ENCODE measurements at places on chromosomes 2 and 18.
A peak's percentile ranks its signal among the peaks of the same experiment; 100 is the strongest.

GRCh38 chr2:196823750-196824522, 14.8 kb upstream of the C2orf66 start:
- DNase-seq = no peak

DNA sequence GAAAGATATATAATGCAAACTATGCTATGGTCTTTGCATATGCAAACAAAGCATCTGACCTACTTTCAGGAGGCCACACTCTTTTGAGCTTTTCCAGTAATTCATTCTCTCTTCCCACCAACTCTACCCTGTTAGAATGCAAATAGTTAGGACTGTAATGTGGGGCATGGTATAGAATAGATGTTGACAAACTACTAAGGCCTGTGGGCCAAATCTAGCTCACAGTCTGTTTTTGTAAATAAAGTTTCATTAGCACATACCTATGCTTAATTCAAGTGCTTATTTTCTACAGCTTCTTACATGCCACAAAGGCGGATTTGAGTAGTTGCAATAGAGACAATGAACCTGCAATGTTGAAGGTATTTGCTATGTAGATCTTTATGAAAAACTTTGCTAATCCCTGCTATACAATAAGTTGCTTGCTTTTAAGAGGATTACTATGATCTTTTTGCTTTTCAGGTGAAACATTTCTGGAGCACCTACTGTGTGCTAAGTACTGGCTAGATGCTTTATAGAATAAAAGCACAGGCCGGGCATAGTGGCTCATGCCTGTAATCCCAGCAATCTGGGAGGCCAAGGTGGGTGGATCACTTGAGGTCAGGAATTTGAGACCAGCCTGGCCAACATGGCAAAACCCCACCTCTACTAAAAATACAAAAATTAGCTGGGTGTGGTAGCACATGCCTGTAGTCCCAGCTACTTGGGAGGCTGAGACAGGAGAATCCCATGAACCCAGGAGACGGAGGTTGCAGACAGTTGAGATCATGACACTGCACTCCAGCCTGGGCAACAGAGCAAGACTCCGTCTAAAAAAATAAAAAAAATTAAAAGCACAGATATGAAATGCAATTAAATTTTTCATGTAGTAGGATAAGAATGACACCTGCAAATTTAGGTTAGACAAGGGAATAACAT, 267.8 kb downstream of the DPP10 start:
- no peak for DNase-seq

DNA sequence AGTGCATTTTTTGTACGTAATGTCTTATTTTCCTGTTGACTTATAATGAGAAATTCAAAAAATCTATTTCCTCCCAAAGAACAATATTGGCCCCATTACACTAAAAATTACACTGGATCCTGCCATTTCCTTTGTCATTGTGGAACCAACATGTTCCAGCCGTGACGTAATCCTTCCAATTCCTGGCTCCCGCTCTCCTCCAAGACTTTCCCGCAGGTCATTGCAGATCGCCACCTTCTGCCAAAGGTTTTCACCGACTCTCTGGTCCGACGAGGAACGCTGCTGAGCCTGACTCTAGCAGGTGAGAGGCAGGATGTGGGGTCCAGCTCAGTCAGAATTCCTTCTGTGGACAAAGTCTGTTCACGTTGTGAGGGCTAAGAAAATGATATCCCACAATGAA, 38.0 kb downstream of the PTGR3 start:
- DNase-seq = no peak

GRCh38 chr18:49411928-49412327, 48.5 kb downstream of the DYM start:
- DNase-seq = no peak

- DNase-seq = peak; percentile 59
Observed at GRCh38 chr2:10079870-10080535, at the start of gene CYS1. CYS1 (minus strand) TSS chr2:10080411; CDS start chr2:10080223, 188 bp downstream.

DNA sequence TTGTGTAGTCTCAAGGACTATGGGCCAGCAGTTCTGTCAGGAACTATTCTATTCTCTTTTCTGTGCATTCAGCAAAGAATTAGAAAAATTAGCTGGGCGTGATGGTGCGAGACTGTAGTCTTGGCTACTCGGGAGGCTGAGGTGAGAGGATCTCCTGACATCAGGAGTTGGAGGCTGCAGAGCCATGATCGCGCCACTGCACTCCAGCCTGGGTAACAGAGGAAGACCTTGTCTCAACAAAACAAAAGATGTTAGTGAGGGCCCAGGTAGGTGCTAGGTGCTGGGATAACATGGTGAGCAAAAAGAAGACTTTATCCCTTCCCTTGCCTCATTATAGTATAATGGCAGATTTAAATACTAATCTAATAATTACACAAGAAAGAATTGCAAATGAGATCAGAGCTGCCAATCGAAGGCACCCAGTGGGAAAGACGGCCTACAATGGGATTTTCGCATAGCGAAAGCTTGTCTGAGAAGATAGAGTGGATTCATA, 447 bp upstream of the MRPL19 start:
- no peak for DNase-seq

GRCh38 chr2:207807516-207807915, 37.8 kb upstream of the FZD5 start:
- DNase-seq = no peak

DNA sequence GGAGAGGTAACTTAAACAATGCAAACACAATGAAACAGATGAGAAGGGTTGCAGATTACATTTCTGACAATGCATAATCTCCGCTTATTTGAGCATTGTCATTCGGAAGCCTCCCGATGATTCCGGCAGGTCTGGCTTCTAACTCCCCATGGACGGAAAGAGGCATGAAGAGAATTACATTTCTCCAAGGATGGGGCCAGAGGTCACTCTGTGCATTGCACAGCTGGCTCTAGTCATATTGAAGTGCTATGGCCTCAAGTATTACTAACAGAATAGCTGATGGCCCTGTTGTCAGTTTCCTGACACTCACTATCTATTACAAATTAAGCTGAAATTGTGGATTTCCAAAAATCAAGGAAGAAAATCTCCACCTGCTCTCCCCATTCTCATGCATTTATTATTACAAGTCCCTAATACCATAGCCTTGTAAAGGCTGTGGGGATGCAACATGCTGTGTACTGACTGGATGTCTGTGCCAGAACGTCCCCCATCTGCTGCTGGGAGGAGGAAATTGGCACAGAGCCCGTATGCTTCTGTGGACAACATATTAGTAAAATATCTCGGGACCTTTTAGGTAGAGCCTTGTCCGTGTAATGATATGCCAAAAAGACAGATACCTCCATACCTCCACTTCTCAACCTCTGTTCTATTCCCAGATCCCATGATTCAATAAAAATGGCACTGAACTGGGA, 168.1 kb downstream of the SETBP1 start:
- DNase-seq = no peak

- DNase-seq = no peak
Observed at GRCh38 chr2:191481305-191482070, 196.4 kb upstream of the NABP1 start.

- DNase-seq = no peak
Observed at GRCh38 chr2:185335879-185336278, 402.7 kb upstream of the FSIP2 start.

DNA sequence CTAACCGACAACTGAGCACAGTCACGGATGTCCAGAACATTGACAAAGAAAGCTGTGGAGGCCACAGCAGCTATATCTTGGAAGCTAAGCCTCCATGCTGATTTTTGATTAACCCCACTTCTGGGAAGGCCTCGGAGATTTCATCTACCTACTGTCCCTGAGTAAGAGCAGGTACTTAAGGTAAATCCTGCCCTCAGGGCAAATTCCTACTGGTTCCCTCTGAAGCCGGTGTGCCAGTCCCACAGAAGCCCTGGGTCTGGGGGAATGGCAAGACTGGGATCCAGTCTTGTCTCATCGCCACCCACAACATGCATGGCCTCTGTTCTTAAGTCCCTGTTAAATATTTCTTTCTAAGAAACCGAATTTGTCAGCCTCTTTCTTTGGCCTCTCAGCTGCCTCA, 18.7 kb downstream of the PER2 start:
- no peak for DNase-seq

DNA sequence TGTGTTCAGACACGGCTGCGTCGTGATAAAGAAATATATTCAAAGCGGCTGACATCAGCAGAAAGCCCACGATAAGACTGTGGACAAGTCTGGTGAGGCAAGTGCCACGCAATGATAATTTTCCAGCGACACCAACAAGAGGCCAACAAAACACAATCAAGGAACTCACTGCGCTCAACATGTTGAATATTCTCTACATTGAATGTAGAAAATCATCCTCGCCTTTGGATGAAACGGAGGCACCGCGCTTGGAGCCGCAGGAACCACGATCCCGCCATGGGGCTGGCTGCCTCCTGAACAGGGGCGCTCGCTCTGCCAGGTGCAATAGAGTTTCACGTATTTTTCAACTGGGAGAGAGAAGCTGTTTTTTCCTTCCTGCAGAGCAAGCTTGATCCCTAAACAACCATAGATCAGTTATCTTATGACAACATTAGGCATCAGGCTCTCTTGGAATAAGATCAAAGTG, 220.3 kb downstream of the ATAD2B start:
- DNase-seq = no peak

DNA sequence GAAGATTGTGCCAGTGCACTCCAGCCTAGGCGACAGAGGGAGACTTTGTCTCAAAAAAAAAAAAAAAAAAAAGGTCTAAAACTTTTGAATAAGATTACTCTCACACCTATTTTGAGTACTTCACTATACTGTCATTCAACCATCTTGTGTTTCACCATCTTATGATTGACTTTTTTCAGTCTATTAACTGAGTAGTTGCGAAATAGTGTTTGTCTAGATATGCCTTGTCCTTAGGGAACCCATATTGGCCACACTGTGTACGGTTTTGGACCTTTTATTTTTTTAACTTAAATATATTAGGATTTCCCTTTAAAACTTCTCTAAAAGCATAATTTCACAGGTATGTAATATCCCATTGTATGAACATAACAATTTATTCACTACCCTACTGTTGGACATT, 72.3 kb downstream of the ALMS1 start:
- DNase-seq = no peak

DNA sequence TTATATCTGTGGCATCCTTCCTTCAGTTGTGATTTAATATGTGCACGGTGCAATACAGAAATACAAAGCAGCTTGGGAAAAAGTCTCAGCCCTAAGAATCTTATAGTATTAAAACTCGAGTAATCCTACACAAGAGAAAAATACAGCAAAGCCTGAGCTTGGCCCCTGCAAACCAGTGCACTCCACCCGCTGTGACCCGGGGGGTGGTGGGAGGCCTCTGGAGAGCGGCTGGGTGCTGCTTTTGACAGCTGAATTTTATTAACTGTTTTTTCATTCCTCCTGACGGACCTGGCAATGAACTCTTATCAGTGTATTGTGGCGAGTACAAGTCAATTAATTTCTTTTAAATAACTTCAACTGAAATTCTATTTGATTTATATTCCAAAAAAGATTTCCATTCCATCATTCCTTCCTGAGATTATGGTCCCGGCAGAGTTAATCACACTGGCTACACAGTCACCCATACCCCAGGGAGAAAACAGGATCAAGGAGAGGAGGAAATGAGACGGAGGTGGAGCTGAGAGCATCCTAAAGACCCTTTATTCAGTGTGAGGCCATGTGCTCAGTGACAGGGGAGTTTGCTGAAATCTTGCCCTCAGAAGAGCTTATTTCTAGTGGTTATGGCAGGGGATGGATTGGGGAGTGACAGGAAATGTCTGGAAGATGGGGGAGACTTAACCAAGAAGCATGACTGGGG, 124.8 kb downstream of the KLHL29 start:
- no peak for DNase-seq

DNA sequence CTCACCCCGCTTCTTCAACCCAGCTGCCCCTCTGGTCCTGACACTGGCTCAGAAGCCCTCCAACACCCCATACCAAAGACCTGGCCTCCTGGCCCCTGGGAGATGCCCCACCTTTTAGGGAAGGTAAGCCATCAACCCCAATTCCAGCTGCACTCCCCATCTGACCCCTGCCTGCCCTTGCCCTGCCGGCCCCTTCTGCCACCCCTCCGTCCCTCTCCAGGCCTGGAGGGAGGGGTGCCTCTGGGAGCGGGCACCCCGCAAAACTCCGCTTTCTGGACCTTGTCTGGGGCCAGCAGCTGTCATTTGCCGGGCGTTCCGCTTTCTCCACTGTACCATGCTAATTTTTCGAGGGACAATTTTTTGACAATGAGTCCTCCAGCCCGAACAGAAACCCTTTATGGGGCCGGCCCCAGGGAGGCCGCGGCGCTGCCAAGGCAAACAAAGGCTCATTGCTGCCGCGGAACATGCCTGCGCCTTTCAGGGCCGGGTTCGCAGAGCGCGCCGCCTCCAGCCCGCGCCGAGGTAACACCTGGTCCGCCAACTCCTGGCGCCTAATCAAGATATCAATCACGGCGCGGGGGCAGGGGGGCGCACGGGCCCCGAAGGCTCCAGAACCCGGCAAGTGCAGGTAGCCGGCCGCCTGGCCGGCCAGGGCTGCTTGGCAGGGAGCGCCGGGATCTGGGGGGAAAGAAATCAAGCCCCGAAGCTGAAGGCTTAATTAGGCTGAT, 96.0 kb downstream of the INHBB start:
- DNase-seq = no peak

DNA sequence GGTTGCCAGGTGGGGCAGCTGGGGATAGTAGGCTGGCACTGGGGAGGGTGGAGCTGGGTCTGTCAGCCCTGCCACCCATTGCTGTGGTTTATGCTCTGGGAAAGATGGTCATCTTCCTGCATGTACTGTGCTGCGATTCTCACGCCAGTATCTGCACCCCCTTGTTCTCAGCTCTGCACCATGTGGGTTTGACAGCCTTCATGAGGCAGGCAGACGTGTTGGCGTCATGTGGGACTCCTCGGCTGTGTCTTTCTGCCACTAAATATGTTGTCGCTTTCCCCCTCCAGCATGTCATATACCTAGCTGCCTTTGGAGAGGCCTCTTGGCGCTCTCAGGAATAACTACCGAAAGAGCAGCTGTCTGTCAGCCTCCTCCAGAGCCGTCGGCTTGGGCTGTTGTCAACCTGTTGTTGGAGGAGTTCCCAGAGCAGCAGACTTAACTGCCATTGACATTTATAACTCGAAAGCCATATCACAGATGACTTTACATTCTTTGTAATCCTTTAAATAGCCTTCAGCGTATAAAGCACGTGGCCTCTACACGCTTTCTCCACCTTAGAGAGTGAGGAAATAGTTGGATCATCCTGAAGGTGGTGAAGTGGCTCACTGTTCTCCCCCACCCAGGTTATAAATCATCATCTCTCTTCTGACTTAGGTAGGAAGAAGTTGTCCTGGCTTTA, 80.4 kb upstream of the MGAT5 start:
- no peak for DNase-seq

DNA sequence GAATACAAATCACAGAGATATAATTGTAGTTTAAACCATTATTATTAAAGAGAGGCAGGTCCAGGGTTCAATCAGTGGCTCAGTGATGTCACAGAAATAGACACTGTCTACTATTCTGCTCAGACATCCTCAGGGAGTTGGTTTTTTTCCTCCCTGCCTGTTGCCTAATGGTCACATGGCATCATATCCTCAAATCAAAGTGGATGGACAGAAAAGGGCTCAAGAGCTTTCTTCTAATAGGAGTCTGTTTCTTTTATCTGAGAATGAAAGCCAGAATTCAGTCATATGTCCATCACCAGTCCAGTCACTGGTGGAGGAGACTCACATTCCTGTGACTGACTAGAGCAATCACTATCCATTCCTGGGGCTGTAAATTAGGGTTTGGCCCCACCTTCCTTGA, 27.9 kb upstream of the EPC2 start:
- DNase-seq = no peak

- no peak for DNase-seq
Observed at GRCh38 chr2:24957221-24957620, 14.5 kb downstream of the DNAJC27 start.

Data from activated CD8-positive, alpha-beta memory T cell treated with anti-CD3 and anti-CD28 coated beads, Interleukin-2, amount 50 U/mL, for 48 hours (primary cell).